ENCODE measurements at places on chromosomes 11 and 22. TPM values are rescaled to one million over a fixed set of nuclear protein-coding genes. Genes with fewer than 3 reads are reported as not detected.

DNA sequence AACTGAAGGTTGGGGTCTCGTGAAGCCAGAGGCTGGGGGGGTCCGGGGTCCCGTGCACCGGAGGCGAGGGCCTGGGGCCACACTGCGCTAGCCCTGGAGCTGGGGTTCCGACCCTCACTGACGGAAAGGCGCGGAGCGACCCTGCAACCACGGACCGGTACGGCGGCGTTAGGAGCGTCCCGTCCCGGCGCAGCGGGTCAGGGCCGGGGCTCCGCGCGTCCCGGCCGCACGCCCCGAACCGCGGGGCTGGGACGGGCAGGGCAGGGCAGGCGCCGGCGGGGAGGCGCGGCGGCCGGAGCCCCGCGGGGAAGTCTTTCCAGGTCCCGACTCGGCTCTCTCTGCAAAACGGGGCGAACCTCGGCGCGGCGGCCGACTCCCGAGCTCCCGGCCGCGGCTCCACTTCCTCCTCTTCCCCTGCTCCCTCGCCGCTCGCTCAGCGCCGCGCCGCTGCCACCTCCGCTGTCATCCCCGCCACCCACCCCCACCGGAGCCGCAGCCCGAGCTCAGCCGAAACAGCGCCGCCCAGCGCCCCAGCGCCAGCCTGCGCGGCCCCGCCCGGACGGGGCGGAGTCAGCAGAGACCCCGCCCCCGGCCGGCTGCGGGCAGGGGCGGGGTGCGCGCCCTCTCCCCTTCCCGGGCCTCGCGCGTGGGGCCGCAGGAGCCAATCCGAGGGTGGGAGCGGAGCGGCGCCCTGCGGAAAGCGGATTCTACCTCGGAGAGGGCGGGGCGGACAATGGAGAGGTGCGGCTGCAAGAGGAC lies at the start of gene GDPD5:
Gene GDPD5, minus strand, starts transcription at position 509 of the 759 bp plus-strand sequence. CDS start 48,206 bp downstream, outside the sequence.
- peak; percentile 73 for DNase-seq

DNA sequence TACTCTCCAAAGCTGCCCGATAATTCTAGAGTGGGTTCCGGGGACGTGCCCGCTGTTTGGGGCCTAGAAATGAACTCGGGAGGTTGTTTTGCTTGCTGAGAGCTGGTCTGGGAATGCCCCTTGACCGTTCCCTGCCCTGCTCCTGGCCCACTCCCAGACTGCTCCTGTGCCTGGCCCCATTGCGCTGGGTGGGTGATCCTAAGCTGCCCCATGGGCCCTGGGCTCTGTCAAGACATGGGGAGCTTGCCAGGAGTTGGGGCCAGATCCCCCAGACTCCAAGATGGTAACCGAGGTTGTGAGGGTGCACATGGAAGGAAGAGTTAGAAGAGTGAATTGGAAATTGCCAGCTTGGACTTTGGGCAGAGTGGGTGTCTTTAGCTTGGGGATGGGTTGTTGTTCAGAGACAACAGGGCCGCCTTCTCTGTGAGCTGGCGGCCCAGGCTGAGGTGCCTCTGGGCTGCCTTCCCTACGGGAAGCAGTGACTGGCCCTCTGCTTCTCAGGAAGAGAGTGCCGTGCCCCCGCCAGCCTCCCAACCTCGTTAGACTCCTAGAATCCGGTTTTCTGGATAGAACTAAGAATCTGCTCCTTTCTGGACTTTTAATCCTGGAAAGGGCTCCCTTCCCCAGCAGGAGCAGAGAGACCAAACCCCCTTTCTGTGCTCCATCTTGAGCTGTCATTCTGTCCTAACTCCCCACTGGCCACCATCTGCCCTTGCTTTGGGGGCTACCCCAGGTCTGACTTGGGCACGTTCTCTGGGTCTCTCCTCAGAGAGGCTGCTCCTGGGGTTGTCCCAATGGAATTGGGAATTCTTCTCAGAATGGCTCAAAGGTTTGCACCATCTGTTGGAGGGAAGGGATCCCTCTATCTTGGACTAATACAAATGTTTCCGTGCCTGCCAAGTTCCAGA lies 1.8 kb downstream of the ST3GAL4 start:
- DNase-seq = no peak

- DNase-seq = no peak
Observed at GRCh38 chr11:109123816-109124787, 297.9 kb upstream of the C11orf87 start.

- no peak for DNase-seq
Observed at GRCh38 chr11:67649634-67650510, 658 bp downstream of the ACY3 start.

DNA sequence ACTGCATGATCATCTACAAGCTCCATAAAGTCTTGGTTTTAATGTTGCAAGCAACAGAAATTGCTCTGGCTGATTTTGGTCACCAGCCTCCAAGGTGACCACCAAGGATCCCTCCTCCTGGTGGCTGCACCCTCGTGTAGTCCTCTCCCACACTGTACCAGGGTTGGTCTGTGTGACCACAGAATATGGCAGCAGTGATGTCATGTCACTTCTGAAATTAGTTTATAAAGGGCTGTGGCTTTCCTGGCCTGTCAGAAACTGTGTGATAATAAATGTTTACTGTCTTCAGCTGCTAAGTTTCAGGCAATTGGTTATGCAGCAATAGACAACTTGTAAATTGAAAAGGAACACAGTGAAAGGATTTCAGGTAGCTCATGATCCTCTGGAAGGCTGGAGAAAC lies 5.3 kb upstream of the PRDM11 start:
- no peak for DNase-seq

- DNase-seq = no peak
Observed at GRCh38 chr22:46030231-46030880, 53.4 kb upstream of the WNT7B start.

GRCh38 chr22:20392983-20393704 lies 807 bp upstream of the ZNF74 start:
- DNase-seq = no peak

DNA sequence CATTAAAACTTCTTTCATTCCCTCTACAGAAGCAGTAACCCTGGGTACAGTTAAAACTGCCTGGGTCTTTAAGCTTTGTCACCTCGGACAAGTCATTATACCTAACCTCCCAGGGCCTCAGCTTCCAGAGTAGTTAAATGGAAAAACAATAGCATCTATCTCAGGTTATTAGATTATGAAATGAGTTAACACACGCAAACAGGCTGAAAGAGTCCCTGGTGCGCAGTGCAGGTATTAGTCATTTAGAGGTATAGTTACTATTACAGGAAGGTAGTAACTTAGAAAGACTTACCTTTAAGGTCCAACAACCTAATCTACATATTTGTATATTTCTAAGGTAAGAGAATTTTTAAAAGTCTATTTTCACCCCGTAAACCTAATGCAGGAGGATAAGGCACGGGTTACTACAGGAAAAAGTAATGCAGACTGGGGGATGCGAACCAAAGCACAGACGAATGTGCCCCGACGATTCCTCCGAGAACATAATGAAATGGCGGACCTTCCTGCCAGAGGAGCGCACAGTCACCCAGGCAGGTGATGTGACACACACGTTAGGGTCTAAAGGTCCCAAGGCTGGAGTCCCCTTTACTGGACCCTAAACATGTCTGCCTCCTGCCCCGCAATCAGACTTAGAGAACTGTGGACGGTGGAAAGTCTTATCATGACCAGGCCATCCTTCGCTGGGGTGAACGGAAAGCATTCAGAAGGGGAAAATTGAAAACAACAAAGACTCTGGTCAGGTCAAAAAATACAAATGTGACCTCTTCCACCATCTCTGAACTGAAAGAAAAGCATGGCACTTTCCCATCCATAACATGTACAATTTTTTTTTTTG lies 1.3 kb downstream of the NAP1L4 start:
- DNase-seq = peak; percentile 65

DNA sequence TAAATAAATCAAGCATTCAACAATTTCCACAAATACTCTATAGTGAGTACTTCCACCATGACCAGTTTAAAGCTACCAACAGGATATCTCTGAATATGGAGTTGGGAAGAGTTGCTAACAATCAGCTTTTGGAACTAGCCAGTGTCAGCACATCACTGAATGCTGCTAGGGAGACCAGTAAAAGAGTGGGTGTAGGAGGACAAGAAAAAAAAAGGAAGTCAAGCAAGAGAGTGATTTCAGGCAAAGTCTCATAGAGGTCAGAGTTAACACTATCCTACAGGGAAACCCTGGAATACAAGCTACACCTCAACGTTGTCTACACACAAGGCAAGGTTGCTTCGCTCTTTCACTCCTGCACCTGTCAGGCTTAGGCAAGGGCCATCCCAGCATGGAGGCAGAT lies 24.2 kb downstream of the EIF3F start:
- DNase-seq = no peak

DNA sequence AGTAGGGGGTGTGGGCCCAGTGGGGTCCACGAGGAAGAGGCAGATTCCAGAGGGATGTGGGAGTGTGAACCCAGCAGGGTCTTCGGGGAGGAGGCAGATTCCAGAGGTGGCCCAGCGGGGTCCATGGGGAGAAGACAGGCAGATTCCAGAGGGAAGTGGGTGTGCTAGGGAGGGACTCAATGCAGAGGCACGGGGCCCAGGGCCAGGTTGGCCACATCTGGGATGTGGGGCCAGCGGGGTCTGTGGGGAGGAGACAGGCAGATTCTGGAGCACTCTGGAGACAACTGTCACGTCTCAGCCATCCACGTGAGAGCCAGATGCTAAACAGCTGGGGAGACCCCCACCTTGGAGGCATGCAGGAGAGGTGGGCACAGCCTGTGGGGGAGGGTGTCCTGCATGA lies 582.6 kb downstream of the TBC1D22A start:
- DNase-seq = no peak

GRCh38 chr22:32951076-32951806 lies 106.9 kb downstream of the SYN3 start:
- DNase-seq = no peak

DNA sequence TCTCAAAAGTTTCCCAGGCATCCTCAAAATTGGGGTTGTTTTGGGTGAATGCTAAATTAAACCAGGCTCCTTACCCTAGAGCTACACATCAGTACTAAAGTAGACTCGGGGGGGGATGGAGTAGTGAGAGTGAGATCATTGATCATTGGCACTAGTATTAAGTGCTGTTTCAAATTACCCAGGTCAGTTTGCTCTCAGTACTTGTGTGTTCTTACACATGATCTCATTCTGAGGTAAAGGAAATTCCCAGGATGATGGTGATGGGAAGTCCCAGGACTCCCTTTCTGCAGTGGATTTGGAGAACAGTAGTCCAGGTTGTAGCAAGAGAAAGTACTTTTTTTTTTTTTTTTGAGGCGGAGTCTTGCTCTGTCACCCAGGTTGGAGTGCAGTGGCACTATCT lies 12.5 kb downstream of the RBM4 start:
- DNase-seq = no peak

GRCh38 chr22:40819599-40820140 lies 524 bp upstream of the SLC25A17 start:
- no peak for DNase-seq

GRCh38 chr11:46916286-46917108 lies 1.9 kb downstream of the LRP4 start:
- DNase-seq = peak; percentile 48

GRCh38 chr22:41240377-41241132 lies at the start of gene CHADL:
TSS of gene CHADL (minus strand) at chr22:41240931. CDS start at chr22:41240881, 50 bp downstream.
- no peak for DNase-seq

DNA sequence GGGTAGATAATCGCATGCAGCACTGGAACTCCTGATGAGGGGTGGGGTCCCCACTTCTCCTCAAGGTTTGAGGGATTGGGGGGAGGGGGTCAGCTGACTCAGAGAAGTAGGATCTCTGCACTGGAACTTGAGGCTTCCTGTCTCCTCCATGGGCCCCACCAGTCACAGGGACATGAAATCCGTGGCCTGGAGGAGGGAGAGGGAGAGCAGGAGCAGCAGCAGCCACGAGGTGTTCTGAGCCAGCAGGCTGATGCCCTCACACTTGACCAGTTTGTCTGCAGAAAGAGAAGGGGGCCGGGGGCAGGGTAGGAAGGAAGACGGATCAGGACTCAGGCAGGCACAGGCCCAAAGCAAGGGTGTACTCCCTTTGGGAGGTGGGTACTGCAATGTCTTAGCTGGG lies 3.7 kb downstream of the THY1 start:
- no peak for DNase-seq

DNA sequence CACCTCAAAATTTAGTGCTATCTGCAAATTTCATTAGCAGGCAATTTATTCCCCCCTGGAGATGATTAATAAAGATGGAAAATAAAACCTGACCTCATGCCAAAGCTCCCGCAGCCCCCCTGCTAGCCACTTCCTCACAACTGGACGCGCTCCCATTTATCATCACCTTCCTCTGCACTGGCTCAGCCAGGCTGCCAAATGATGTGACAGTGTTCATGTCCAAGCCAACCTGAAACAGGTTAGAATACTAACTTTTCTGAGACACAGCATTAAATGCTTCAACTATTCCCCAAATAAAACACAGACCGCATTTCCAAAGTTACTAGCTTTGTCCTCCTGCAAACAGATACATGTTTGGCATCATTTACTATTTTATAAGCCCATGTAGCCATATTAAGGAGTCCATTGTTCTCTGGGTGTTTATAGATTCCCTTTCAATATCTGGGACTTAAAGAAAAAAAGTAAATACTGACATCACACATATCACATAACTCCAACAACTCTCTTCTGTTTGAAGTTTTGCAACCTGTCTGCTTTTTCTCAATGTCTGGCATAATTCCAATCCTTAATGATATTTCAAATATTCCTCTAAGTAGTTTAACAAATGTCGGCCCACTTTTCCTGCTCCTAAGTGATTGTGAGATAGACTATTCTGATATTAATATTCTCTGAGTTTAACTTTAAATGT lies 829.7 kb upstream of the FAT3 start:
- peak; percentile 62 for DNase-seq

DNA sequence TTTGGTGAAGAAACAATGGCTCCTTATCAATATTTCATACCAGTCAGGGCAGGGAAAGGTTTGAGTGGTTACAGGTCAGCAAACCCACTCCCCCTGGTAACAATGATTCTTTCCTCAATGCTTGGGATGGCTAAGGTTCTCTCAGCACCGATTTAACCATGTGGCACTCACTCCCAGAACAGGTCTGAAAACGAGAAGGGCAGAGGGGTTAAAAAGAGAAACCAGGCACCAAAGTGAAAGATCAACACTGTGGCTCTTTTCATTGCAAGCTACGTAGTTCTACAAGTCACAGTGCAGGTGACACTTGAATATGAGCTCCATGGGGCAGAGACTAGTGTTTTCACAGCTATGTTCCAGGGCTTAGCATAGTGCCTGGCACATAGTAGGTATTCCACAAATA lies 132.4 kb downstream of the PLEKHA7 start:
- DNase-seq = no peak

DNA sequence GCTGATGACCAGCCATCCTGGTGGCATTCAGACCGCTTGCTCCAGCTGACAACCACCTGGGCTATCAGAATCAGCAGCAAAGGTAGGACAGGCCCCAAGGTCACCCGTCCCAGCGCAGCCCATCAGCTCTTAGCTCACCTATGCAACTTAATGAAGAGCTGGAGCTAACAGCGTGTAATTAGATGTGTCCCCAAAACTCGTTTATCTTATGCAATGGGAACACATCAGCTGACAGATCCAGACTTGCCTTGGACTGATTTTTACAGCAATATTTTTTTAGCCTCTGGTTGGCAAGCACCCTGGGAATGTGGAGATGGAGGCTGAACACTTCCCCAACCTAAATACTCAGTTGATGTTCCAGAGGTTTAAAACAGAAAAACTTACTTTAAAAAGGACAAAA lies 76.0 kb downstream of the PACSIN2 start:
- DNase-seq = no peak

SNX15 gene
- total RNA-seq = 26.5 TPM

BRSK2 gene
- total RNA-seq = 0.76 TPM

MPZL2 gene
- 30.4 TPM for total RNA-seq

FAM180B gene
- total RNA-seq = not detected

PRR14L gene
- total RNA-seq = 5.3 TPM

SLC37A2 gene
- 0.23 TPM for total RNA-seq

UBE4A gene
- total RNA-seq = 23.6 TPM

H19 gene
- total RNA-seq = 0.81 TPM

HINFP gene
- total RNA-seq = 15.5 TPM

KRTAP5-7 gene
- not detected for total RNA-seq

C11orf16 gene
- not detected for total RNA-seq

CECR2 gene
- total RNA-seq = not detected

All from HT-29 (cell line).